Vagina (tissue), 2 donors: ENCODE measurements at places on chromosomes 4 and X.

DNA sequence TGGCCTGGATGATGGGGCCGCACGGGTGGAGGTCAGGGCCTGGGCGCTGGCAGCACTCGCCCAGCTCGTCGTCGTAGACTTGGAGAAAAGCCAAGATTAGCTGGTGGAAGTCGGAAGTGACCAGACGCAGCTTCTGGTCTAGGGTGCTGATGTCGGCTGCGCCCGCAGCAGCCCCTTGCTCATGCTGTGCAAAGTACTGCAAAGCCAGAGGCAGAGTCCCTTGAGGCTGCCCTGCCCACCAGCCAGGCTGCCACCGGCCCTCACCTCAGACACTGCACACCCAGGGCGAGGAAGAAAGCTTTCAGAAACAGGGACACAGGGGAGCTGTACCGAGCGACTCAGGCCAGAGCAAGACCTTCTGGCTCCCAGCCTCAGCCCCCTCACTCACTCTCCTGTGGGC is 9.7 kb upstream of the TREX2 start:
- no peak for DNase-seq

GRCh38 chrX:139134316-139134715 is 396.2 kb upstream of the F9 start:
- DNase-seq: no peak

GRCh38 chr4:87521319-87521718 is 7.9 kb downstream of the SPARCL1 start:
- DNase-seq: peak; percentile 76

GRCh38 chr4:48016141-48017107 is at the start of the genes CNGA1 and NIPAL1:
Gene CNGA1 (minus strand): TSS chr4:48016681. CDS start chr4:47952689, 63,992 bp downstream.
Gene NIPAL1 (plus strand): TSS chr4:48016772. CDS start chr4:48016840, 68 bp downstream.
- no peak for DNase-seq

DNA sequence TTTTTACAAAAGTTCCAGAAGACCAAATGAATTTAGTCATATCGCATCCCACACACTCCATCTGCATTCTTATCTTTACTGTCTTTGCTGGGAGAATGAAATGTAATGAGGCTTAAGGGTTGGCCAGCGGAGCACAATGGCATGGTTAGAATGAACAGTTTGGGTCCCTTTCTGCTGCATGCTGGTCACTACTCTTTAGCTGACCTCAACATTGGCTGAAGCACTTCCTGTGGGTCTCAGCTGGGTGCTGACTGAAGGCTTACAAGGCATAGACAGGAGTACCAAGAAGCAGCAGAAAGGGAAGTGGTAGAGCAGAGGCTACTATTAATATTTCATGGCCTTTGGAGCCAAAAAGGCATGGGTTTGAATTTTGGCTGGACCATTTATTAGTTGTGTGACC is 159.4 kb upstream of the GPC4 start:
- DNase-seq: no peak

- no peak for DNase-seq
Measured at GRCh38 chr4:168655182-168655581, 158.3 kb downstream of the PALLD start.

DNA sequence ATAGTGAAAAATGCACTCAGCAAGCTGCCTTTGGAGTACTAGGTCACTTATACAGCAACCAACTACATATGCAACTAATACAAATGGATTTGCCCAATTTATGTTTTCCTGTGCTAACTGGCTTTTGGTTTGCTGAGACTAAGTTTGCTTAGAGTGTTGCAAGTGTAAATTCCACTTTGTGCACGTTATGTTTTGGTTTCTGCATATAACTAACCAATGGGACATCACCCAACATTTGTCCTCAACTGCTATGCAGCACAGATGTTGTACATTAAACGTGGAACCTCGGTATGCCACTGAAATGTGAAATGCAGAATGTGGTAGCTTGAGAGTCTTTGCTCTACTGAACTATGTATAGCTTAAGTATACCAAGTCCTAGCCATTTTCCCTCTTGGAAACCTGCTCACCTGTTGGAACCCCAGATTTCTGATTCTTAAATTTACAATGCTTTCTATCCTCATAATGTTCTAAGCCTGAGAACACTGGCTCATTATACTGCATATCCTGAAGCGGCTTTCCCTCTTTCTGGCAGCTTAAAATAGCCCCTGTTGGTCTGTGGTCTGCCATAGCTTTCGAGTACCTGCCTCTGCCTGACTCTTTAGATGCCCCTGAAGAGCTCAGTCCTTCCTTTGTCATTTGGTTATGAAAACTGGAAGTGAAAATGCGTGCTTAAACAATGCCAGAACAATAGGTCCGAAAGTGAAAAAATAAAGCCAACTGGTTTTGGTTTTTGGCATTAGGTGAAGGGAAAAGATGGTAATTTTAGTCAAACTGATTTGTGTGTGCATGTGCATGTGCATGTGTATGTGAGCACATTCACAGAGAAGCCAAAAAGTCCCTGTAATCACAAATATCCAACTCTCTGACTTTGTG is 158.0 kb downstream of the SH2D1A start:
- DNase-seq: no peak

- no peak for DNase-seq
Measured at GRCh38 chrX:372856-373640, 13.7 kb downstream of the PPP2R3B start.

- no peak for DNase-seq
Measured at GRCh38 chr4:184763150-184763780, 29.4 kb upstream of the CENPU start.

GRCh38 chr4:139720806-139721205 is 55.2 kb downstream of the MGST2 start:
- no peak for DNase-seq

GRCh38 chr4:156974264-156974663 is 2.7 kb upstream of the PDGFC start:
- no peak for DNase-seq

- DNase-seq: no peak
Measured at GRCh38 chrX:146707781-146708180, 101.8 kb upstream of the CXorf51B start.

DNA sequence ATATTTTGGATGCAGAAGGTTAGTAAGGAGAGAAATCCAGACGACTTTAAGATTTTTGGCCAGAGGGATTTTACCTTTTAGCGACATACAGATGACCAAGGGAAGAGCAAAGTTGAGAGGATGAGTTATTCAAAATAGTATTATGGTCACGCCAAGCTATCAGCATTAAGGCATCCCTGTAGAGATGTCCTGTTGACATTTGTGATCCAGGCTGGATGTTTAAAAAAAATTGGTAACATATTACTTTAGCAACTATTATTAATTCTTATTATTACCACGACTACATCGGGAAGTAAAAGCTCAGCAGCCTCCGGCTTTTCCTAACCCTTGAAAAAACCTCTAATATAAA is 562 bp upstream of the OSTC start:
- DNase-seq: no peak

DNA sequence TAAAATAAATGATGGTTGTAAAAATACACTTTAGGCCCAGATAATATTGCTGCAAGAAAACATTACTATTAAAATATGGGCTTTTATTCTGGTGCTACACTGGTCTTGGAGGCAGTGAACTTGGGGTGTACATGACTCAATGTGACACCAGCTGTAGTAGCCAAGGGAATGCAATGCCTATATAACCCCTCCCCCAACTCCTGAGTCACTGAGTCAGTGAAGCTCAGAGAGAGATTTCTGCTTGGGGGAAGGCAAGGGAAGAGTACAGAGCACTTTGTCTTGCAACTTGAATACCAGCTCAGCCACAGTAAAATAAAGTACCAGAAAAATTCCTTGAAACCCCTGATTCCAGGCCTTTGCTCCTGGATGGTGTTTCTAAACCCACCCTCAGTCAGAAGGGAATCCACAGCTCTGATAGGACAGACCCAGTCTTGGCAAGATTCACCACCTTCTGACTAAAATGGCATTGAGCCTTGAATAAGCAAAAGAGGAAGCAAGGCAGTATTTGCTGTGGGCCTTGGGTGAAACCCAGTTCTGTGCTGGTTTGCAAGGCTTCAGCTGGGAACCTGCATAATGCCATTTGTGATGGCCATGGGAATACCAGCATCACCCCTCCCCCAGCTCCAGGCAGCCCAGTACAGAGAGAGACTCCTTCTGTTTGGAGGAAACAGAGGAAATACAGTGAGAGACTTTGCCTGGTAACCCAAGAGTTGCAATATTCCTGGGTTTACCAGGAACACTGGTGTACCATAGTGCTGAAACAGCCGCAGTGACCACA is 209.9 kb downstream of the IQCM start:
- no peak for DNase-seq

DNA sequence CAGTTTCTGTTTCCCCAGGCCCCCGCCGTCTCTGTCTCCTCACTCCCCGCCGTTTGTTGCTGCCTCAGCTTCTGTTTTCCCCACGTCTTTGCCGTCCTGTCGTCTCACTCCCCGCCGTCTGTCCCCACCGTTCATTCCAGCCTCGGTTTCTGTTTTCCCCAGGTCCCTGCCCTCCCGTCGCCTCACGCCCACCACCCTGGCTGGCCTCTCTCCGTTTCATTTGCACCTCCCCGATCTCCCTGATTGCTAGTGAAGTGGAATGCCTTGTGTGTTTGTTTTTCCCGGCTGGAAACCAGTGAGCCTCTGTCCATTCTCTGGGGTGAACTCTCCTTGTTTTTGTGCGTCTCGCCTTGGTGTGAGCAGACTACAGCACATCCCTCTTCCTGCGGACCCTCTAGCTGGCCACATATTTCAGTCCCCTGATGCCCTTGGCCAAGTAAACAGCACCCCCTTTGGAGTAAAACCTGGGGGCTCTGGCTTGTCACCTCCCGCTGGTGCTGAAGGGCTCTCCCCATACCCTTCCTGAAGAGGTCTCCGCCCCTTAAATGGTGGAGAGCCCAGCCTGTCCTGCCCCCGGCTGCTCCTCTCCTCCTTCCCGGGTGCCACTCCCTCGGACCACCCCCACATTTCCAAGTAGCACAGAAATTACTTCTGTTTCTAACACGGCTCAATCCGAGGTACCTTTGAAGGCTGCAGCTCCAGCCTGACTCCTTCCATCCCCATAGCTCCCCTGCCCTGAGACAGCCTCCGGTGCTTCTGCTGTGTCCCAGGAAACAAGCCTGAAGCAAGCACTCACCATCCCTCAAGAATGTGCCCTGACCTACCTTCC is 13.2 kb downstream of the TMEM175 start:
- no peak for DNase-seq

DNA sequence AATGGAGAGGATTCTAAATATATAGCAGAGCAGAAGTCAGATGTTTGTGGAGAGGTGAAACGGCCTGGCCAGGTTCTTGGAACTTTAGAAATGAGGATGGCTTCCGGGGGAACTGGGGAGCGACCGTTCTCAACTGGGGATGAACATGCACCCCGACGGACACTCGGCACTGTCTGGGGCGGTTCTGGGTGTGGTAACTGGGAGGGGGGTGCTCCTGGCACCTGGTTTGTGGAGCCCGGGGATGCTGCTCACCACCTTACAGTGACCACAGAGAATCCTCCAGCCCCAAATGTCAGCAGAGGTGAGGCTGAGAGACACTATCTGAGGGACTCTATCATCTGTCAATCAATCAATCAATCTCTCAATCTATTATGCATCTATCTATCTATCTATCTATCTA is 69.0 kb upstream of the PPP2R3B start:
- no peak for DNase-seq

DNA sequence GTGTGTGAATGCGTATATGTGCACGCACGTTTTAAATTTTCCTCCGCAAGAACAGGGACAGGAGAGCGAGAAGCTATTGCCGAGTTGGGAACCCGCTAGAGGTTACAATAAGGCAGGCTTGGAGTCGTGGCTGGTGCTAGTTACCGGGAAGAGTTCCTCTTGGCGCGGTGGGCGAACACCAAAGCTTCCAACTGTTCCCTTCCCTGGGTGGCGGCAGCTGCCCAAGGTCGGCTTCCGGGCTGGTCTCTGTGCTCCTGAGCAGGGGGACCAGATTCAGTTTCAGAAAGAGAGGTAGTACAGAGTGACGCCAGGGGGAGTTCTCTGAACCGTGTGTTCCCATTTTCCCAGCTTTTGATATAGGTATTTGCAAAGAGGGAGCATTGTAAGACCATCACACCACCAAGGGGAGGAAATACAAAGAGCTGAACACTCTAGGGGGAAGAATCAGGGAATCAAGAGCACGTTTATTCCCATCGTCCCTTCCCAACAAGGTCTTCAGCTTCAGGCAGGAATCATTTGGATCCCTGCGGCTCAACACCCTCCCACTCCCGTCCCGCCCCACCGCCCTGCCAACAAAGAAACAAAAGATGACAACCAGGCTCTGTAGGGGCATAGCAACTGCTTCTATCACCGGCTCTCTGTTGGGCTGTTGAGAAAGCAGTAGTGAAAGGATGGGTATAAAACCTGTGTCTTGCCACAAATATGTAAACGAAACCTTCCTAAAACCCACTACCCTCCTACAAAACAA is 113.6 kb upstream of the TEX13C start:
- DNase-seq: no peak

DNA sequence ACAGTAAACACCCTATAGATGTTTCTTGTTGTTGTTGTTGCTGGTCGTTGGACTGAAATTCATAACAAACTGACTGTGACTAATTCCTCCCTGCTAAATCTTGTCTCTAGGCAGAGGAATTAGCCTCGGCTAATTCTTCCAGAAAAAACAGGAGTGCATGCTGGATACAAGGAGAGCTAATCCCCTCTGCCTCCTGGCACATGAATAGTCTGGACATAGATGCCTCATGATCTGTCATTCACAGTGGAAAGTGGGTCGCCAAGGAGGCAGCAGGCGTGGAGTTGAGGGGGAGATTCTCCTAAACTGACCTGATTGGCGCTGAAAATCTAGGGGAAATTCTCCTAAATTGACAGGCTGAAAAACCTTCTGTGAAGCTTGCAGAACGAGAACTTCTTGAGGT is 220.1 kb downstream of the DCTD start:
- DNase-seq: no peak

DNA sequence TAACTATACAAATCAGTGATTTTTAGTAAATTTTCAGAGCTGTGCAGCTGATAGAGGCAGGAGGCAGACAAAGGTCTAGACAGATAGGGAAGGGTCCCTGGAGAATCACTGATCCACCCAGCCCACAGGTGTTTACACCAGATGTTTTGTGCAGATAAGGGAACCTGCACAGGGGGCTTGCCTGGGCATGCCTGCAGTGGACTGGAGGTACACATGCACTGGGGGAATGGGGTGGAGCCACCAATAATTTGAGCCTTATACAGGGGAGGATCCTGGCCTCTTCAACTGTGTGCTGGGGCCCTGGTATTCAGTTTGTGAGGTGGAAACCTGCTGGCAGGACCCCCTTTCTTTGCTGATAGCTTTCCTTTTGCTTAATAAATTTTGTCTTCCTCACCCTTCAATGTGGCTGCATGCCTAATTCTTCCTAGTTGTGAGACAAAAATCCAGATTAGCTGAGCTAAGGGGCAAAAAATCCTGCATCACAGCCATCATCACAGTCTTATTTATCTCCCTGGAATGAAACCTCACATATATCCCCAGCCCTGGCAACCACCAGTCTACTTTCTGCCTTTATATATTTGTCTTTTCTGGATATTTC is 102.8 kb downstream of the KDM6A start:
- DNase-seq: no peak

- no peak for DNase-seq
Measured at GRCh38 chrX:121405826-121406225, 358.4 kb downstream of the GLUD2 start.

DNA sequence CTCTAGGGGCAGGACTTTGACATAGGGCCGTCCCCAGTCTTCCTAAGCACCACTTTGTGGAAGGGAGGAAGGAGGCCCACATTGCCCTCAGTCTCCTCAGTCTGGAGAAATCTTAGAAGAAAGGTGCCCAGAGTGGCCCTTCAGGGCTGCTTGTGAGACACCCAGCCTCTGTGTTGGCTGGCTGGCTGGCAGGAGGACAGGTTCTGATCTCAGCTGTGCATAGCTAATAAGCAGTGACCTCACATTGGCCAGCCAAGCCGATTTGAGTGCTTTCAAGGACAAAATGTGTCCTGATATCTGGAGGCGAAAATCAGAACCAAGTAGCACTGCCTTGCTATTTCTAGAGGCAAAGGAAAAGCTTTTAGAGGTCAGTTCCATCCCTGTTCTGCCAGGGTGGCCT is 211.5 kb downstream of the BCOR start:
- no peak for DNase-seq
